ENCODE measurements at places on chromosomes 3 and 15.

DNA sequence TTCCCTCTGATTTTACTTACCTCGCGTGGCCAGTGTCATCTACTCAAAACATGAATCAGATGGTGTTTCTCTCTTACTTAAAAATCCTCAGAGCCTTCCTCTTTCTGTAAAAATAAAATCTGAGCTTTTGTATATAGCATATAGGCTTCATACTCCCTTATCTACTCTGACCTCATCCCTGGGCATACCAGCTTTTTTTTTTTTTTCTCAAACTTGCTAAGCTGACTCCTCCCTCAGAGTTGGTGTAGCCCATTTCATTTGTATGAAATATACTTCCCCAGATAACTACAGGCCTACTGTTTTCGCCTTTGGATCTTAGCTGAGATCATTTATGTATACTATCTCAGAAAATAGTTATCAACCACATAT is 648.9 kb upstream of the ALCAM start:
- no peak for DNase-seq

- DNase-seq: no peak
Measured at GRCh38 chr3:156579427-156579851, 24.5 kb upstream of the SSR3 start.

GRCh38 chr15:38844736-38845135 is 280.1 kb upstream of the RASGRP1 start:
- no peak for DNase-seq

DNA sequence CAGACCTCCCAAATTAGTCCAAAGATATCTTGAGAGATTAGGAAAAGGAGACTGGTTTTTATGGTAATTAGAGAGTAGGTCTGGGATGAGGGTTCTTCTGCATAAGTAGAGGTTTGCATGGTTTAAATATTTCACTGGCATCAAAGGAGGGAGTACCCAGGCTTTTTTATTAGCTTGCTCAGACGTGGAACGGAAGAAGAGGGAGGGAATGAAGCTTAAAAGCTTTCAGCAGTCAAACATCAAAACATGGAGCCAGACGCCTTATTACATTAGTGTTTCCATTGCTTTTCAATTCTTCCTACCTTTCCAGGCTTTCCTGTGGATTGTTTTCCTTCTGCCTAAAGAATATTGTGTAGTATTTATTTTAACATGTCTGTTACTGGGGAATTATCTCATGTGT is 342.1 kb upstream of the SOX2 start:
- DNase-seq: no peak

DNA sequence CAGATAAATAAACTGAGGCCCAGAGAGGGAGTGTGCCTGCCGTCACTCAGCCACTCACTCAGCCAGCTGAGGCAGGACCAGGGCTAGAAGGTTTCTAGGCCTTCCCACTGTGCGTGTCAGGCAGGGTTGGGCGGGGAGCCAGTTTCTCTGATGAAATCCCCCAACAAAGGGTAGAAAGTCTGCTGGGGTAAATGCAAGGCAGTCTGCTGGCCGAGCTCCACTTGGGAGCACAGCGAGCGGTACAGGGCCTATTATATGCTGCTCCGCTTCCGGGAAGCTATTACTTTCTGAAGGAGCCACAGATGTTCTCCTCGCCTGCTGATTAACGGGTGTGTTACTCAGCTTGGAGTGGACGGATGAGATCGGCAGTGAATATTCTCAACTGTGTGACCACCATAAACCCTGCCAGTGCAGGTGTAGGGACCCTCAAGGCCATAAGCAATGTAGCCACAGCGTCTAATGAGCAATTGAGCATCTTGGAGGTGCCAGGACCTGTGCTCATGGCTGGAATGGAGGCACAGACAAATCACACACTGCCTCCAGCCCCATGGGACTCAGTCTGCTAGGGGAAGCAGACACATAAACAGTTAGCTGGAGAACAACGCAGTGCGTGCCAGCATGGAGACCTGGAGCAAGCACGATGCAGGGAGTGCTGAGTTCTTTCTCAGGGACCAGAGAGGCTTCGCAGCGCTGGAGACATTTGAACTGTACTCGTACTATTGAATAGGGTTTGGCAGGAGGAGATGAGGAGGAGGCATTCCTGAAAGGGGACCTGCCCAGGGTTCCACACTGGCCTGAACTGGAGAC is 42.1 kb downstream of the CORO2B start:
- no peak for DNase-seq

GRCh38 chr3:60160111-60160821 is 1091.0 kb downstream of the FHIT start:
- DNase-seq: no peak

- DNase-seq: no peak
Measured at GRCh38 chr3:24829011-24829581, 334.4 kb upstream of the THRB start.

GRCh38 chr3:28800203-28800602 is 451.6 kb upstream of the AZI2 start:
- DNase-seq: no peak
